Stimulated activated CD8-positive, alpha-beta memory T cell treated with anti-CD3 and anti-CD28 coated beads, Interleukin-4, amount 100 ng/mL, for 1 hour (primary cell): ENCODE measurements at places on chromosomes 3 and 15.

DNA sequence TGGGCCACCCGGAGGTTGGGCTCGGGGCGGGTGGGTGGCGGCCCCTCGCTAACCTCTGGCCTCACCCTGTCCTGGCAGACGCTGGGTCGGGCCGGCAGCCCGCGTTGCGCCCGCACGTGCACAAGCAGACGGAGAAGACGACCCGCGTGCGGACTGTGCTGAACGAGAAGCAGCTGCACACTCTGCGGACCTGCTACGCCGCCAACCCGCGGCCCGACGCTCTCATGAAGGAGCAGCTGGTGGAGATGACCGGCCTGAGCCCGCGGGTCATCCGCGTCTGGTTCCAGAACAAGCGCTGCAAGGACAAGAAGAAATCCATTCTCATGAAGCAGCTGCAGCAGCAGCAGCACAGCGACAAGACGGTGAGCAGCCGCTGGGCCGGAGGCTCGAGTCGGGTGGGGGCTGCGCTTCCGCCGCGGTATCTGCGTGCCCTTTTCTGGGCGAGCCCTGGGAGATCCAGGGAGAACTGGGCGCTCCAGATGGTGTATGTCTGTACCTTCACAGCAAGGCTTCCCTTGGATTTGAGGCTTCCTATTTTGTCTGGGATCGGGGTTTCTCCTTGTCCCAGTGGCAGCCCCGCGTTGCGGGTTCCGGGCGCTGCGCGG is 3.7 kb downstream of the ISL2 start:
- no peak for DNase-seq

- no peak for DNase-seq
These were observed 42.2 kb downstream of the SYN2 start for GRCh38 chr3:12046406-12046805.

DNA sequence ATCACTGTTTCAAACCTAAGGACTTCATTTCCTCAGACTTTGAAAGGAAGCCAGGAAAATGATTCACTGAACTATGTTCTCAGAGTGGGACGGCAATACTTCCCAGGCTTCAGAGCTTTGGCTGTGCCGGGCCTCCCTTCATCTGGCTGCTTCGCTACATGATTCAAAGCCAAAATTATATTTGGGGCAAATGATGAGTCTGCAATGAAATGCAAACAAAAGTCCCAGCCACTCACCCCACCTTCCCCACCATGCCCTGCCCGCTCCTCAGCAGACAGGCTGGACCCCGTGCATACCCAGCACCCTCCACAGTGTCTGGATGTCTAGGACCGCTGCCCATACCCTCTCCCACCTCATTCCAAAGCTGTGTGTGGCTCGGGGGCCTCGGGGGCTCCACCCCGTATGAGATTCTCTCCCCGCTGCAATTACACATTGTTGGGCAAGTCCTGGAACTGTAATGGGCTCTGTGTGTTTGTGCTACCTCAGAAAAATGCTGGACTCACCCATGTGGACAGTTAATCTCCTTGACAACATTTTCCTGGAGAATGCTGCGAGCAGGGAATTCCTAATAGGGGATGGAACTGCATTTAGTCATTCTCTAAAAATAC is 32.2 kb downstream of the ATP10A start:
- DNase-seq: no peak

DNA sequence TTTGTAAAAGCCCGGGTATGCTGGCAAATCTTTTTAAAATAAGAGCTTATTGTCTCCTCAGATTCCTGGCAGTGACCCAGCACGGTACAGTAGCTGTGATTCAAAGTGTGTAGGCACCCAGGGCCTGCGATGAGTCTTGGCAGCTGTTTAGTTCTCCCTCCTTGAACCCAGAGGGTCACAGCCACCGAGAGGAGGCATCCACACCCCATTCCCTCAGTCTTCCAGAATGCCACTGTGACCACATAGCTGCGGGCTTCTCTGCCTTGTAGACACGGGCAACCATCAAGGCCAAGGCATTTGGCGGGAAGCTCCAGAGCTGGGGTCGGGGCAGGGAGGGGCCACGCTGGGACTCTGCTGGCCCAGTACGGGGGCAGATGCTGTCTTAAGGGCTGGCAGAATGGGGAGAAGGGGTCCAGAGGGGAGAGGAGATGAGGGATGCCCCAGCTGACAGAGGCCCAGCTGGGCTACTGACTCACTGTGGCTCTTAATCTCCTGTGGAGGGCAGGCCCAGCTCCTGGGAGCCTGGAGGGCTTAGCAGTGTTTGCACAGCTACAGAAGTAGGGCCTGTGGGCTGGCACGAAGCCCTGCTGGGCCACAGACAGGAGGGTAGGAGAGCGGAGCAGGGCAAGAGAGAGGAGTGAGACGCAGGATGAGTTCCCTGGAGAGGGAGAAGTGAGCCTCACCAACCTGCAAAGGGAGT is 68.8 kb upstream of the DLG1 start:
- DNase-seq: no peak

DNA sequence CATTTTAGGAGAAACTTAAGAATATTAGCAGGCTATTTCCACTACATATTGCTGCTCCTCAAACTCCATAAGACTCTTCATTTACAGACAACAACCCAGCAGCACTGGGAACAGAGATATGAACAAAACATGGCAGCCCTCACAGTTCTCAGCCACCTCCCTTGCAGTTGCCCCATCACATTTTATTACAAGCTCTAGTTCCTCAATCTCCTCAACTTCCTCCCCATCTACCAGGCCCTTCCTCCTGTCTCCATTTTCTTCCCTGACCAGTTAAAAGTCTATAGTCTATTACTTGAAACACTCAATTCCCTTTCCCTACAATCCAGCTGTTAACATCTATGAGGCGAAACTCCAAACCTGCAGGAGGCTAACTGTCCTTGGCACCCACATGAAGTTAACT is 412.5 kb downstream of the TBC1D5 start:
- DNase-seq: no peak

DNA sequence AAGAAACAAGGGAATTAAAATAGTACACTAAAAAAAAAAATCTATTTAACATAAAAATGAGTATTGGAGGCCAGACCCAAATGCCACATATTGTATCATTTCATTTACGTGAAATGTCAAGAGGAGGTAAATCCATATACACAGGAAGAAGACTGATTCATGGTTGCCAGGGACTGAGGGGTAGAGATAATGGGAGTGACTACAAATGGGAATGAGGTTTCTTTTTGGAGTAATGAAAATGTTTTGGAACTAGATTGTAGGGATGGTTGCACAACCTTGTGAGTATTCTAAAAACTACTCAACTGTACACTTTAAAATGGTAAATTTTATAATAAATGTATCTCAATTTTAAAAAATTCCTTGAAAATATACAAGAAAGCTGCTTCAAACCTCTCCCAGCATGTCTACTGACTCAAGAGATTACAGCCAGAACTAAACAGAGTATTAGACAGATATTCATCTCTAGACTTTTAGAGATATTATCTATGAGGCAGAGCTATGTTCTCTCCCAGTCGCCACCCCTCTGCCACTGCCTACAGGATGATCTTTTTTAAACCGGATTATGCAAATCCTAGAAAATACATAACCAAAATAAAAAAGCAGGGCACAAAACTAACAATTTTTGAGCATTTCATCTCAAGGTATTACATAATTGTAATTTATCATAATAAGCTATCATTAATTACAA is 6.2 kb downstream of the HLTF start:
- DNase-seq: no peak
